Mesenchymal stem cell (in vitro differentiated cells and primary cell): ENCODE measurements at places on chromosomes 6 and 20.

- DNase-seq, result peak; percentile 79
Observed at GRCh38 chr6:129659590-129660345, 50.2 kb downstream of the ARHGAP18 start.

- DNase-seq, result no peak
Observed at GRCh38 chr20:7272512-7272911, 505.0 kb downstream of the BMP2 start.

DNA sequence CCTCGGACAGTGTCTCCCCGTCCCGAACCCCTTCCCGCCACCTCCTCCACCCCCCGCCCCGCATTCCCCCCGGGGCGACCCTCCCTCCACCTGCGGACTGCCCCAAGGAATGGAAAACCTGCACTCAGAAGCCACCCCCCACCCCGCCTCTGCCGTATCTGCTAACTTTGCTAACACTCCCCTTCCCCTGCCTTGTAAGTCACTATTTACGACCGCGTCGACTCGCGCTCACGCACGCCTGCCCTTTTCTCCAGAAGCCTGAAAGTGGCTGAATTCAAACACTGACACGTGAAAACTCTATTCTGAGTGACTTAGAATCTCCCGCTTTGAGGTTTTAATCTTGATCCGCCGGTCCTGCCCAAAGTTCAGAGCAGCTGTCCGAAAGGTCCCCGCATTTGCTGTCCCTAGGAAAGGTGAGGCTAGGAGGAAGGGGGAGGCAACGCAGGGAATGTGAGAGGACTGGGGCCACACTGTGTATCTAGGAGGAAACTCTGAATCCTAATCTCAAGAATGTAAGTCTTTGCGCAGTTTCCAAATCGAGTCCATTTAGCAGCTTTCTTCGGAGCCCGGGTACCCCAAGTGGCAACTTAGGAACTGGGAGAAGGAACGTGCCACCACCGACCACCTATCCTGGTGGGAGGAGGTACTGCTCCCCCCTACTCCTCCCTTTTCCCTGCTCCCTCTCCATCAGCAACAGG is 9.3 kb upstream of the POU3F2 start:
- DNase-seq, result no peak

- DNase-seq, result no peak
Observed at GRCh38 chr20:58573257-58573656, 58.1 kb upstream of the APCDD1L start.

DNA sequence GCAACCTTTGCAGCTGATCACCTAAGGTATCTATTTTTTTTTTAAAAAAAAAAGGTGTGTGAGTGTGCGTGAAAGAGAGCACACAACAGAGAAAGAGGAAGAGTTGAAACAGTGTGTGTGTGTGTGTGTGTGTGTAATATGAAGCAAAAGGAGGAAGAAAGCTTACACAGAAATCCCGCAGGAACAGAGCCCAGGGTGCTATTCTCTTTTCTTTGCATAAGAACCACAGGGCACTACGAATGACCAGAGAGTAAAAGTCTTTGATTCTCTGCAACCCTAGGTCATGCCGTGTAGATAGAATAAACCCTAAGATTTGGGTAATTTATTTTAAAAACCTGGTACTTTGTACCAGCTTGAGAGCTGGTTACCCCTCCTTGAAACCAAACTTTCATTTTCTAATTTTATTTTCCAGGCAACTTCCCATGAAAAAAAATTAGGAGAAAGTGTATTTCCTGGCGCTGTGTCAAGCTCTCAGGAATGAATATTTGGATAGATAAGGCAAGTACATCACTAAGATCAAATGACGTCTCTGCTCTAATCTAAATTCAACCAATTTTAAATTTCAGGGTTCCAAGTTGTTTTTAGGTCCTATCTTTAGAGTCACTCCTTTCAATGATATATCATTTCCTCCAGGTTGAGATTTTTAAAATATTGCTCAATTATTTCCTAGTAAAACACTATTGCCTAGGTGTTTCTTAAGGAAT is 47.9 kb upstream of the ID4 start:
- no peak for DNase-seq

GRCh38 chr20:43189554-43190331 is at the start of gene PTPRT:
Gene PTPRT (minus strand): TSS chr20:43189906. CDS start chr20:43189733, 173 bp downstream.
- DNase-seq, result no peak

GRCh38 chr6:30399390-30400058 is 54.6 kb downstream of the RPP21 start:
- DNase-seq, result no peak

GRCh38 chr20:382291-383115 is 1.9 kb downstream of the TRIB3 start:
- DNase-seq, result peak; percentile 54

DNA sequence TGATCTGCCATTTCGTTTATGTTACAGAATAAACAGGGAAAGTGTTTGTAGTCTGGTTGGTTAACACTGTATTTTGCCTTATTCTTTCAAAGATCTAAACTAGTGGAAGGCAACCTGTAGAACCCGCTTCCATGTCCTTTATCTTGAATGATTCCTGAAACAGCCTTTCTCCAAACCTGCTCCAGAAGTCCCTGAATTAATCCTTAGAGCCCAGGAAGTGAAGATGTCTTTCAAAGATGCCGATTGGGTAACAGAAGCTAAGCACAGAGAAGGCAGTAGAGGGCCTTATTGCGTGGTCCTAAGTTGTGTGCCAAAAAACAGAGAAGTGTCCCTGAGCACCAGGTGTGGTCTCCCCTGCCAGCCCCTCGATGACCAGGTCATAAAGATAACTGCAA is 19.2 kb upstream of the ZSCAN16 start:
- DNase-seq, result no peak

GRCh38 chr6:39083231-39083634 is 31.8 kb downstream of the SAYSD1 start:
- no peak for DNase-seq

- no peak for DNase-seq
Observed at GRCh38 chr20:60586269-60587050, 628.2 kb downstream of the CDH26 start.

- peak; percentile 20 for DNase-seq
Observed at GRCh38 chr6:11804135-11804534, 25.5 kb upstream of the ADTRP start.

- no peak for DNase-seq
Observed at GRCh38 chr6:14275493-14275851, 157.9 kb downstream of the CD83 start.

GRCh38 chr6:18165751-18166150 is 10.5 kb downstream of the KDM1B start:
- no peak for DNase-seq

GRCh38 chr6:156729248-156729647 is 47.9 kb upstream of the ARID1B start:
- DNase-seq, result peak; percentile 54

DNA sequence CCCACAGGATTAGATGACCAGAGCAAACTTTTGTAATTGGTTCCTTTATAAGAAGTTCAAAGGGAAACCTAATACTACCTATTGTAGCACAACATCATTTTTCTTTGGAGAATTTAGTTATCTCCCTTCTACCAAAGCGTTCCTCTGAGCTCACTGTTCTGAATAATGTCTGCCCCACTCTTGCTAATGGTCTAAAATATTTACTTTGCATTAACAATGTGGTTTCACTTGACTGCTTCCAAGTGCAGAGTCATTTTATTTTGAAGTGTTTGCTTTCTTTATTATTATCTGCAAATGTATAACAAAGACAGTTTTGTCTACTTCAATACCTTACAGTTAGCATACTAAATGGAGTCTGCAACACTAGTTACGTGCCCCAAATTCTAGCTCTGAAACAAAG is 15.0 kb downstream of the TRAPPC3L start:
- peak; percentile 55 for DNase-seq

- DNase-seq, result peak; percentile 27
Observed at GRCh38 chr6:154298297-154298696, 58.3 kb downstream of the IPCEF1 start.

DNA sequence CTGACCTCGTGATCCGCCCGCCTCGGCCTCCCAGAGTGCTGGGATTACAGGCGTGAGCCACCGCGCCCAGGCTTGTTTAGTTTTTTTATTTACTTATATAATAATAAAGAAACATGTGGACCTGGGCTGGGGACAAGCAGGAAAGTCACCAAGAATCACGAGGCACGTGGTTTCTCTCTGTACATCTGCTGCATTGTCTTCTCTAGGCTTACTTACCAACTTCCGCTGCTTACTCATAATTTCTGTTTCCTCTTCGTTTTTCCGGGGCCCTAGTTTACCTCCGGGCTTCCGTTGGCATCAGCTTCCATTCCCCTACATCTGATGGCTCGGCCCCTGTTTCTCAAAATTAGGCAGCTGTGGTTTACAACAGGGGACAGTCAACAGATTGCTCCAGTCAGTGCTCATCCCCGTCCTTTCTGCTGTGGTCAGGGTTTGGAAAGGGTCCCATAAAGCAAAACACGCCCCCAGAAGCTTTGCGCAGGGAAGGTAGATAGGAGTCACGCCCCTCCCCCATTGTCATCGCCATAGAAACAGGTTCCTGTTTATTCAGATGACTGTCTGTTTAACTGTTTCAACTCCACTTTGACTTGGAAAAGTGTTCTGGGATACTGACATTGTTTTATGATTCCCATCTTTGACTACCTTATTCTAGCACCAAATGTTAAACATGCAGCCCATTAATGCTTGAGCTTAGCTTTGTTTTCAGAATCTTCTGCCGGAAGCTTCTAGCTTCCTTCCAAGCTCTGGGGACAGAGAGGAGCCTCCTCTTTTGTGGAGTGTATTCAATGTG is 31.9 kb upstream of the TXLNB start:
- peak; percentile 88 for DNase-seq

DNA sequence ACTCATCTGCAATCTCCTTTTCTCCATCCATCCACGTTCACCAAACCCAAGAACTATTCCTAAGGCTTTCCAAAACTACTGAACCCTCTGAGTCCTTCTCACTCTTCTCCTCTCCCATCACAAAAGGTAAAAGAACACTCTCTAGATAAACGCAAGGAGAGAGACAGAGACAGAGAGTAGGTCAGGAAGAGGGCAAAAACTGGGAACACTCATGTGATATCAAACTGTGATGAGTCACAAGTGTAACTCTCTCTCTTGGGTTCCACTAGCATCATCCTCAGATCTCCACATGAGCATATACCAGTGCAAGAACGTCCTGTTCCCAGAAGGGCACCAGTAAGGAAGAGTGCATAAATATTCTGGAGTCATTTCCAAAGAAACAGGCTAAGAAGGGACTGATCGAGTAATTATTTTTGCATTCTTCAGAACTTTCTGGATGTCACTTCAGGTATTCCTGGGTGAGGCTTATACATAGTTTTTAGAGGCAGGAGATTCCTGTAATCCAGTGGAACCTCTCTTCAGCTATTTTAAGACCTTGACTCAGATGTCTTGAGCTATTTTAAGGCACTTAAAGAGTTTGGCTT is 47.3 kb upstream of the STXBP5 start:
- DNase-seq, result peak; percentile 53
